Osteoblast (primary cell): ENCODE measurements at places on chromosomes 2 and 18. TPM values are rescaled to one million over a fixed set of nuclear protein-coding genes. Genes with fewer than 3 reads are reported as not detected.

DNA sequence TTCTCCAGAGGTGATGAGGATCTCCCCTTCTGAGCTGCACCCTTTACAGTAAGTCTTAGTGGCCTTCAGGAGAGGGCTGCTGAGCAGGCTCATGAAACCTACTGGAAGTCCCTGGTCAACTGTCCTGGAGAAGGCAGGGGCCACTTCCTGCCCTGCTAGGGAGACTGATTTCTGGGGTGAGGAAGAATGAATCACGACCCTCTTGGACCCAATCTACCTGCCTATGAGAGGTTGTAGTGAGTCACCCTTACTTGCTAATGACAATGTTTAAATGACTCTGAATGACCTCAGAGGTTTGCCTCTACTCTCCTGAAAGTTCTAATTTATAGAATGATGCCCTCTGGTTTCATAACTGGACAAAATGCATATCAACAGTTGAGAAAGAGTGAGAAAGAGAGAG, 79.4 kb upstream of the FAM136A start:
- H3K27ac ChIP-seq: no peak overlapping the region
- H3K27me3 ChIP-seq: no peaks in the 10 kb centered on the region
- H3K4me3 ChIP-seq: no peak overlapping the region

The FSHR gene
- 0.29 and 0.36 TPM in 2 replicates for total RNA-seq

DNA sequence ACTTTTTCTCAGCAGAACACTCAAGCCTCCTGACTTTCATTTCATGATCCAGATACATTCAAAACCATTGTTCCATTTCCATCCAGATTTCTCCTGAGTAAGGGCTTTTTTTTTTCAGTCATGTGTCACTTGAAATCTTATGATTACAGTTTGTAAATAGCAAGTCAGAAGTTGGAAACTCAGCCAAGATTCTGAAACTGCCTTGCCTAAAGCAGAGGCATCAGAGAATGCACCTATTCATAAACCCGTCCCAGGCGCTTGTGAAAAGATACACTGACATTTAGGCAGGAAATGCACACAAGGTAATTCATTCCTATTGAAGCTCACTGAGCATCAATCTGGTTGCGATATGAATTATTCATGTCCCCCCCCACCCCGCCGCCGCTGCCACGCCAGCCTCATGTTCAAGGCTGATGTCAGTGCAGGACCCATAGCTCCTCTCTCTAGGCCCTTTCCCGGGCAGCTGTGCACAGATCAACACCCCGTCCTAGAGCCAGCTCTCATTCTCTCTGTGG, 30.4 kb upstream of the MGAT4A start:
- no peaks in the 10 kb centered on the region for H3K36me3 ChIP-seq
- H3K27me3 ChIP-seq: peaks cover 8% of the 10 kb centered on the region
- H3K4me1 ChIP-seq: peaks cover 11% of the 10 kb centered on the region
- H3K27ac ChIP-seq: no peak overlapping the region

- H3K4me3 ChIP-seq: no peak overlapping the region
- no peaks in the 10 kb centered on the region for H3K4me1 ChIP-seq
- no peaks in the 10 kb centered on the region for H3K27me3 ChIP-seq
- H3K27ac ChIP-seq: no peak overlapping the region
- no peak for DNase-seq
- no peaks in the 10 kb centered on the region for H3K36me3 ChIP-seq
Measured at GRCh38 chr2:105072039-105072438, 34.2 kb downstream of the MRPS9 start.
